ENCODE measurements at places on chromosomes 16 and 17.

DNA sequence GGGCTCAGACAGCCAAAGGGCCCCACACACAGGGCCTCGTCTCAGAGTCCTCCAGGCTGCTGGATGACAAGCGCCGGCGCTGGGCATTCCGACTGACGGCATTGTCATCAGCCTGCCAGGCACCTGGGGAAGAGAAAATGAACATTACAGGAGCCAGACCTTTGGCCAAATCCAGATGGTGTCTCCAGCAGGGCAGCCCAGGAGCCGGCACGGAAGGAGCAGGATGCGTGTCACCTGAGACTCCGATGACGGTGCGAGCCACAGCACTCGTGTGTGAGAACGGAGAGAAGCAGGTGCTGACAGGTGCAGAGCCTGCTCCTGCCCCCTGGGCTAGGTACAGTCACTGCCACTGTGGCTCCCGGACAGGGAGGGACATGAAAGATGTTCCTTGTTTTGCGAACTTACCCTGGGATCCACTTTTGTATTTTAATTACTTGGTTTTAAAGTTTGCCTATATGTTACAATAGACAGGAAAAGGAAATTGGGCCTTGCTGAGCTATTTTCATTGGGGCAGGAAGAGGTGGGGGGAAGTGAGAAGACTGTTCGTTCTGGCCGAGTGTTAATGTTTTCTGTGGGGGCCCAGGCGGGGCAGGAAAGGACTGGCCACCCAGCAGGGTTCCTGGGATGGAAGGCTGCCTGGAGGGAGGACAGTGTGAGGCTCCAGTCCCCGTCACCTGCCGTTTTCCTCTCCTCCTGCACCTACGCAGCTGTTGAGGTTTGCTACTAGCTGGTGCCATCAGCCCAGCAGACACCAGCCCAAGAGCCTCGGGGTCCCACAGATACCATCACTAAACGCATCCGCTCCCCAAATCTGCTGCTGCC is 4.4 kb upstream of the FOXJ1 start:
- DNase-seq = peak; percentile 64

GRCh38 chr16:12601290-12601900 is 202.3 kb downstream of the CPPED1 start:
- no peak for DNase-seq

- peak; percentile 47 for DNase-seq
These were observed 444.0 kb downstream of the XYLT1 start for GRCh38 chr16:17026600-17027242.

GRCh38 chr17:80732268-80732667 is 187.6 kb downstream of the RPTOR start:
- DNase-seq = no peak

DNA sequence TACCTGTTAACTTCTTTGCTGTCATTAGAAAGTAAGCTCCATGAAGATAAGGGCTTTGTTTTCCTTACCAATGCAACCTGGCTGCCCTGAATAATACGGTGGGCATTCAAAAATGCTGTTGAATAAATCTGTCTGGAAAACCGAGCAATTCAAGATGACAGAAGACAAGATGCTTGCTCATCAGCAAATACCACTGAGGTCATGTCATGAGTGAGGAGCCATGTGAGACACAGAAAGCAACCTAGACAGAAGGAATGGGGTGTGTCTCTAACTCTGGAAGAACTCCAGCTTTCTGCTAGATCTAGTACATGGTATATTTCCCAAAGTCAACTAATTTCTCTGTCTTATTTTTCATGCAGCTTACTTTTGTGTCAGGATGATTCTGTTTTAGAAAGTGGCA is 64.2 kb downstream of the STH start:
- no peak for DNase-seq

GRCh38 chr16:3945751-3946603 is 65.5 kb upstream of the CREBBP start:
- no peak for DNase-seq

DNA sequence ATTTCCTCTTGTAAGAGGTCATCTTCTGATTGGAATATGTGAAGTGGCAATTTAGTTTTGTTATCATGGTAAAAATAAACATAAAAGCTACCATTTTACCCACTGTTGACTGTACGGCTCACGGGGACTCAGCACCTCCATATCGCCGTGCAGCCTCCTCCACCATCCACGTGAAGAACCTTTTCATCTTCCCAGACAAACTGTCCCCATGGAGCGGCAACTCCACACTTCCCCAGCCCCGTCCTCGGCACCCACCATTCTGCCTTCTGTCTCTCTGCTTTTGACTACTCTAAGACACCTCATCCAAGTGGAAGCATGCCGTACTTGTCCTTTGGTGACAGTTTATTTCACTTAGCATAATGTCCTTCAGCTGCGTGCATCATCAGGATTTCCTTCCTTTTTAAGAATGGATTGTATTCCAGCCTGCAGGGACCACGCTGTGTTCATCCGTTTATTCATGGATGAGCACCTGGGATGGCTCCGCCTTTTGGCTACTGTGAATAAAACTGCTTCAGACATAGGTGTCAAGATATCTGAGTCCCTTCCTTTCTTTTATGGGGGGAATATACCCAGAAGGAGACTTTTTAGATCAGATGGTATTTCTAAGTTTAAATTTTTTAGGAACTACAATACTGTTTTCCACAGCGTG is 14.3 kb downstream of the FBXO31 start:
- no peak for DNase-seq

DNA sequence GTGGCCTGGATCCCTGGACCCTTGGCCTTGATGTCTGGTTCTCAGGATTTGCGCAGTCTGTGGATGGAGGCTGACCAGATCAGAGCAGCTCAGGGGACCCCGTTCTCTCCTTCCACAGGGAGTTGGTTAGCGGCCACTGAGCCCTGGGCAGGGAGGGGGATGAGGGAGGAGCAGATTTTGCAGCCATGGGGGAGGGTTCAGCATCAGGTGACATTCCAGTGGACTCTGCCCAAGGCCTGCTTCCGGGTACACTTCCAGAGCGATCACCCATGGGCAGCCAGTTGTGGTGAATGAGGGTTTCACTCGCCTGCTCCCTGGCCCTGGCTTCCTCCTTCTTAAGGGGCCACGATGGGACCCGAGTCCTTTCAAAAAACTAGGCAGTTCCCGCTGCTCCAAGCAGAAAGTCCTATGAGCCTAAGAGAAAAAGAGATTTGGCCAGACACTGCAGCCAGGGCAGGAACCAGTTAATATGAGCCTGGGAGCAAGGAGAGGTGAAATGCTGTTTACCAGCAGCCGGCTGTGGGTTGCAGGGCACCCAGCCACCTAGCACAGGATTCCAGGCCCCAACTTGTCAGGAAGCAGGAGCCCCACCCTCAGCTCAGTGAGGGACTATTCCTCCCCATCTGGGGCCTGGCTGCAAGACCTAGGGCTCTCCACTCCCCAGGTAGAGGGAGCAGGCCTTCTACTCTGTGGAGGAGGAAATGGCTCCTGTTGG is 4.7 kb upstream of the GPRC5C start:
- DNase-seq = no peak

GRCh38 chr17:63399856-63400255 is 46.2 kb downstream of the CYB561 start:
- DNase-seq = no peak

- DNase-seq = no peak
These were observed 17.7 kb downstream of the SLC7A6 start for GRCh38 chr16:68282064-68282452.

- no peak for DNase-seq
These were observed 5.6 kb downstream of the NFE2L1 start for GRCh38 chr17:48053758-48054237.

DNA sequence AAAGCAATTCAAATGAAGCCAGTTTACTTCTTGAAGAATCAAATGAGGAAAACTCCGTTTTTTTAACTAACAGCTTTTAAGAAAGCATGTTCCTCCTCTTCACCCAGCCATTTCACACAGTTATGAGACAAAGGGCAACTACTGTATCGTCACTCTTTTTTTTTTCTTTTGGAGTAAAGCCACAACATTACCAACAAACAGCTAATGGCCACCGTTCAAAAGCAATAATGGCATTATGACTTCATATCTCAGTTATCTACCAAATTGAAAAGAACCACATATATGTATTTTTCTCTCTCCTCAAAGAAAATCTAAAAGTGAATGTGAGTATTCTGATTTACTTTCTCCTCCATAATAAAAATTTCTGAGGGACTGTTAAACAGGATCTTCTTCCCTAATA is 14.5 kb downstream of the GRB2 start:
- no peak for DNase-seq

DNA sequence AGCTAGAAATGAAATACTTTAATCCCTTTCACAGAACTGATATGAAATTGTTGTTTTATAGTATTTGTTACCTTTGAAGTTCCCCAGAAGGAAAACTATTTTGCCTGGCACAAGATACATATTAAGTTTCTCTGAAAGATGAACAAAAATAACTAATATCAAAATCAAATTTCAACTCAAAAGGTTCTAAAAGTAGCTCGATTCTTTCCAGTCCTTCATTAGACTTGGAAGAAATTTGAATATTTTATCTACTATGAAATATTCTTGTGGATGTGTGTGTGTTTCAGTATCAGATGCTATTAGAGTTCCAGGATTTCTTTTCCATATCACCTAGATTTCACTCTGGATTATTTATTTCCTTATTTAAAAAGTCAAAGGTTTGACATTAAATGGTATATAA is 3.6 kb upstream of the AATF start:
- DNase-seq = no peak

DNA sequence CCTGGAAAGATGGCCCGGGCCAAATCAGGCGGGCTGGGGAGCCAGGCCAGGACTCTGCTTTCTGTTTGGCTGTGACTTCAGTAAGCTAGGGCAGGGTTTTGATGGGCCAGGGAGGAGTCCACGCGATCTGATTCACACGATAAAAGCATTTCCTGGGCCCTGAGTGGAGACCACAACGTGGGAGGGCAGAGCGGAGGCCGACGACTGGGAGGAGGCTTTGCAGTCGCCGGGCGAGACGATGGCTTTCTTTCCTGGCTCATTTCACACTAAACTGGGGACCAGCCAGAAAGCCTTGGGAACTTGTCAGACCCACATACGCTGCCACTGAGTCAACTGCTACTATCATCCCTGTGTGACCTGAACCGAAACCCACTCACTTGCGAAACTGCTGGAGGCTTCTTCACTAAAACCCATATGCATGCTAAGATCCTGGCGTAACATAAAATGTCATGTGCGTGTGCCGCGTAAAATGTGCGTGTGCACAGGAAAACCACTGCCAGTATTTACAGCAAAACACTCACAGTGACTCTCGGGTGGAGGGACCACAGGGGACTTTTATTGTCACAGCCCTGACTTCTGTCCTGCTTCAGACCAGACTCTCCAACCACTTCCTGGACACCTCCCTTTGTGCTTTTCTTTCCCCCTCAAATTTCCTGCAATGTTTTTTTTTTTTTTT is 14.2 kb upstream of the RHBDF2 start:
- DNase-seq = peak; percentile 65

DNA sequence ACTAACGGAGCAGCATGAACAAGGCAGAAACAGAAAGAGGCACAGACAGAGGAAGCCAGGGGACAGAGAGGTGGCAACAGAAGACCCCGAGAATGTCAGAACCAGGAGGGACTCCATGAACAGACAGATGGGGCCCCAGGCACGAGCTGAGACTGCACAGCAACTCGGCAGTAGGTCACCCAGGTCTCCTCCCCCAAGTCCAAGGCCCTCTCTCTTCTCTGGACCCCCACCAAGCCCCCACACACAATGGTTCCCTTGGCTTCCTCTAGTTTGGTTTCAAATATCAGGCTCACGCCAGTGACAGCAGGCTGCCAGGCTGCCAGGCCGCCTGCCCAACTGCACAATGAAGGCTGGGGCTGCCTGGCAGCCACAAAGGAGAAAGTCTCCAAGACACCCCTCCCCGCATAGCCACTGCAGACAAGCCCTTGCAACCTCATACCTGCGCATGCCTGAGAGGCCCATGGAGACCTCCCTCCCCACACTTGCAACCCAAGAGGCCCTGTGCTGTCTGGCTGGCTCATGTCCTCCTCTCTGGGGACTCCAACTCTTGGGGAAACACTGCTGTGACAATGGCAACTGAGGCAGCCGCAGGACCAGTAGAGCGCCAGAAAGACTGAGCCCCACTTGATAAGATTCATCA is 54.8 kb downstream of the PIMREG start:
- DNase-seq = no peak

GRCh38 chr16:88687254-88687576 is 908 bp upstream of the SNAI3 start:
- DNase-seq = no peak

- no peak for DNase-seq
These were observed 699 bp upstream of the MAP1LC3B start for GRCh38 chr16:87391324-87391949.

DNA sequence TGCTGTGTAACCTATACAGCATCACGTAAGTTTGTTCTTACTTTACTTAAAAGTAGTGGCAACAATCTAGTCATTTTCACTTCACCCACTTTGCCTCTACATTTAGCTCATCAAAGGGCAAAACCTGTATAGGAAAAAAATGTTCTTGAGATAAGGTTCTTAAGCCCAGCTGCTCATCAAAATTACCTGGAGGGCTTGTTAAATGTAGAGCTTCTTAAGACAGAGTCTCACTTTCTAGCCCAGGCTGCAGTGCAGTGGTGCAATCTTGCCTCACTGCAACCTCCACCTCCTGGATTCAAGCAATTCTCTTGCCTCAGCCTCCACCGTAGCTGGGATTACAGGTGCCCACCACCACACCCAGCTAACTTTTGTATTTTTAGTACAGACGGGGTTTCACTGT is 38.2 kb upstream of the TMEM97 start:
- DNase-seq = no peak

DNA sequence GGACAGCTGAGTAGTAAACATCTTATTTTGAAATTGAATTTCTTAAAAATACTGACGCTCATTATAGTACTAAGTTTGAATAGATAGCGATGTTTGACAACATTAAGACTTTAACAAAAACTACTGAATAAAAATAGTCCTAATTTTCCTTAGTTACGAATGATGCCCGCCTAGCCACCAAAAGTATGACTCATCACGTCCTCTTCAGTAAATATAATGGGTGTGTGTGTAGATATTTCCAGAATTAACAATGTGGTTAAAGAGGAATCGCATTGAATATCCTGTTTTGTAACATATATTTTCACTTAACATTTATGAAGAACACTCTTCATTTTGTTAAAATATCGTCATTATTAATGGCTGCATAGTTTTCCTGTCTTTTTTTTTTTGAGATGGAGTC is 187.6 kb downstream of the MYO1D start:
- no peak for DNase-seq

Data from GM20000 (cell line).